ENCODE measurements at places on chromosomes 2 and 18.

GRCh38 chr18:58446391-58447060 lies 182.4 kb downstream of the ALPK2 start:
- no peak for DNase-seq

- no peak for DNase-seq
Observed at GRCh38 chr2:228180181-228181097, 1.0 kb downstream of the SPHKAP start.

DNA sequence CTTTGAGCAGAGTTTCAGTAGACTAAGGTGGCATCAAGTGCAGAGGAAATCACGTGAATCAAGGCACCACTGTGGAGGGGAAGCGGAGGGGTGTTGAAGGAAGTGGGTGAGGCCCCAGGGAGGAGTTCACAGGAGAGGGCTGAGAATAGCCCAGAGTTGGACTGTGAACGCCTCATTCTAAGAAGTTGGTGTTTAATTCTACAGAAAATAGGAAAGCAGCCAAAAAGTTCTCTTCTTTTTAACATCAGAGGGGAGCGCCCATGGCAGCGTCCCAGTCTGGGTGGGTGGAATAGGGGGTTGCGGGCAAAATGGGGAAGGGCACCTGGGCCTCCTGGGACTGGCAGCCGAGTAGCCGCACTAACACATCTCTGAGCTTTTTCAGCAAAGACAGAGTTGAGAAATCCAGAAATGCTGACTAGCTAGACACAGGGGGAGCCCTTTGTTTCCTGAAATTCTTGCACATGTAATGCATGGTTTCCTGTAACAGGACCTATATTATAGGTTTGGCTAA lies 97.0 kb downstream of the NEB start:
- DNase-seq = peak; percentile 68

- peak; percentile 48 for DNase-seq
Observed at GRCh38 chr2:230347659-230348305, 20.8 kb downstream of the SP140L start.

GRCh38 chr2:24478243-24478642 lies 12.8 kb upstream of the NCOA1 start:
- DNase-seq = no peak

- DNase-seq = no peak
Observed at GRCh38 chr2:128901572-128902391, 583.1 kb upstream of the HS6ST1 start.

- DNase-seq = no peak
Observed at GRCh38 chr2:26758790-26759321, 5.2 kb upstream of the SLC35F6 start.

GRCh38 chr2:229865033-229865432 lies 56.8 kb downstream of the TRIP12 start:
- DNase-seq = no peak

GRCh38 chr2:177692783-177693269 lies 300.3 kb downstream of the AGPS start:
- DNase-seq = no peak

- DNase-seq = no peak
Observed at GRCh38 chr18:11658019-11658418, 31.0 kb upstream of the GNAL start.

DNA sequence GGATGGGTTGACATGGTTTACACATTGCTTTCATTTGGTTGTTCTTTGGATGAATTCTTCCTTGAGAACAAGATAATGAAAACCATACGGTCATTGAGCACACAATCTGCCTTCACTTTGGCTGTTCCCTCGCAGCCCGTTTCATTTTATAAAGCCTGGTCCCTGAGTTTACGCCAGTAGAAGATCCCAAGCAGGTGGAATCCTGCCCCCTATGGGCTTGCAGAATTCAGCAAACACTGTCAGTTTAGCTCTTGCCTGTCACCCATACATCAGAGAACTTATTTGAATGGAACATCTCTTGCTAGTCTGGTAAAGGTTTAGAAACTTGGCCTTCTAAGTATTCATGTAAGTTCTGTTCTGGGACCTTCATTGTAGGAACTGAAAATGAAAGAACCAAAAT lies 666.4 kb upstream of the ZEB2 start:
- DNase-seq = no peak

DNA sequence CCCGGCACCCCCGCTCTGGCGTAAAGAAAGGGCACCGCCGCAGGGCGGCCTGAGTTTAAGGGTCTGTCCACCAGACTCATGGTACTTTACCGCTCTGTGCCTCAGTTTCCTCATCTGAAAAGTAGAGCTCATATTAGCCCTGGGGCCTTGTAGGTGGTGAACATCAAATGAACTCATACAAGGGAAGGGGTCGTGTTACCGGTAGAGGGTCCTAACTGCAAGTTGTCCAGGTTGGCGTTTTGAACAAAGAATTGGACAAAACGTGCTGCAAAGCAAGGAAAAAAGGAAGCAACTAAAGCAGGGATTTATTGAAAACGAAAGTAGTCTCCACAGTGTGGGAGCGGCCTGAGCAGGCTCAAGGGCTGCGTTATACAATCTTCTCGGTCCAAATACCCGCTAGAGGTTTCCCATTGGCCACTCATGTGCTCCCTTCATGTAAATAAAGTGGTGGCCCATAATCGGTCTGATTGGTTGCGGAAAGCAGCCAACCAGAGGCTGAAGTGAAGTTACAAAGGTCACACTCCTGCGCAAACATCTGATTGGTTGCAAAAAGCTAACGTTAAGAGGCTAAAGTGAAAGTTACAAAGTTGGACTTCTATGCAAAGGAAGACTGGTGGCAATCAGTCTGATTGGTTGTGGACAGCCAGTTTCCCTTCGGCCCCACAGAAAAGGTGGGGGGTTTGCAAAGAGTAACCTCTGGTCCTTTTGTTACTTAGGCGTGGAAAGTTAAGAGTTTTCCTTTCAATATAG lies 80.7 kb upstream of the LDLRAD4 start:
- DNase-seq = peak; percentile 95

- DNase-seq = no peak
Observed at GRCh38 chr18:31149351-31149750, 13.3 kb downstream of the DSC1 start.

GRCh38 chr2:80531319-80531718 lies 226.8 kb upstream of the LRRTM1 start:
- no peak for DNase-seq

GRCh38 chr18:56148373-56148772 lies 490.0 kb downstream of the TXNL1 start:
- DNase-seq = no peak
